ENCODE measurements at places on chromosomes 2 and 18.

DNA sequence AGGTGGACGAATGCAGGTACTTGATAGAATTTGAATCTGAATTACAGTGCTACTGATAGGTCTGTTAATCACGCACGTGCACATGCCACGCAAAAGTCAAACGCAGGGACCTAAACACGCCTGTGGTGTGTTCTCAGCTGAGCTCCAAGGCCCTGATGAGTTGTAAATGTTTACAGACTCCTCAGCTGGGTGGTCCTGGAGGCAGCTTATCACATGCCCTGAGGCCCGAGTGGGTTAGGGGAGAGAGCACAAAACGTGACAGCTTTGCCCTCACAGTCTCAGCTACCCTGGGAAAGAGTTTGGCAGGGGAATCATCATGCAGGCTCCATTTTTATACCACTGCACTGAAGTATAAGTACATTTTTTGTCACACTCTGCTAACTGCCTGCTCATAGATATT, 68.3 kb upstream of the FAM110C start:
- DNase-seq, result no peak

- no peak for DNase-seq
Measured at GRCh38 chr2:19973466-19973865, 16.4 kb downstream of the WDR35 start.

GRCh38 chr2:199784512-199784911, 66.5 kb downstream of the FTCDNL1 start:
- DNase-seq, result no peak

GRCh38 chr18:56210520-56210919, 427.9 kb downstream of the TXNL1 start:
- no peak for DNase-seq

GRCh38 chr2:197198890-197199289, 111.7 kb downstream of the ANKRD44 start:
- DNase-seq, result no peak

DNA sequence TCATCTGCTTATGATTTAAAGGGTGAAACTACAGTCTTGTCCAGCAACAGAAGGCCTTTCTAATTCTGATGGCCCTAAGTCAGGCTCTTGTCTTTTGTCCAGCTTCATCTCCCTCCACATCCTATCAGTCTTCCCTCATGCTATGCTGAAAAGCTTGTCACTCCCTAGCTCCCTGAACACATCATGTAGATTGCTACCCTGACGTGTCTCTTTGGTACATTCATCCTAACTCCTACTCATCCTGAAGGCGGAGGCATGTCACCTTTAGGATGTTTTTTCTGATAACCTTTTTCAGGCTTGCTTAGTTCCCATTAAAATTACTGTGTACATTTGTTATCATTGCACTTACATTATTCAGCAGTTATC, 78.4 kb upstream of the ARL5A start:
- DNase-seq, result no peak

Measured in EL (cell line).